Retina (tissue), 1 donor: ENCODE measurements at places on chromosomes 4 and X.

- DNase-seq = peak; percentile 54
Observed at GRCh38 chr4:147801820-147802219, 69.9 kb downstream of the ARHGAP10 start.

DNA sequence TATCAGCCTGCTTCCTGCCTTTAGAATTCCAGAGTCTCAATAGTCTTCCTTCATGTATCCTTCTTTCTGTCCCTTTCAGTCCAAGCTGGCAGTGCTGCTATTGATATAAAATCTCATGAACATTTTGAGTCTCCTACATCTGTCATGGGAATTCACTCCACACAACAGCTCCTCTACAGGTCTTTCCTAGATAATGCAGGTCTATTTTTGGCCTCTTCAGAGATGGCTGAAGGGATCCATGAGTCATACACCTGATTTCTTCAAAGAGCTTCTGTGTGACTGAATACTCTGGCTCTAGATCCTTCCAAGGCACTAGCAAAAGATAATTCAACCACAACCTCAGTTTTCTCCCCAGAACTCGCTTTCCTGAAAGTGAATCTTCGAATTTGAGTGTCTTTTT, 115.4 kb downstream of the STPG2 start:
- no peak for DNase-seq

- no peak for DNase-seq
Observed at GRCh38 chrX:51742586-51742985, 656 bp upstream of the GSPT2 start.

- DNase-seq = no peak
Observed at GRCh38 chrX:103382877-103383276, 6.5 kb downstream of the BEX3 start.

GRCh38 chr4:166169111-166169510, 296.1 kb downstream of the TLL1 start:
- DNase-seq = no peak

DNA sequence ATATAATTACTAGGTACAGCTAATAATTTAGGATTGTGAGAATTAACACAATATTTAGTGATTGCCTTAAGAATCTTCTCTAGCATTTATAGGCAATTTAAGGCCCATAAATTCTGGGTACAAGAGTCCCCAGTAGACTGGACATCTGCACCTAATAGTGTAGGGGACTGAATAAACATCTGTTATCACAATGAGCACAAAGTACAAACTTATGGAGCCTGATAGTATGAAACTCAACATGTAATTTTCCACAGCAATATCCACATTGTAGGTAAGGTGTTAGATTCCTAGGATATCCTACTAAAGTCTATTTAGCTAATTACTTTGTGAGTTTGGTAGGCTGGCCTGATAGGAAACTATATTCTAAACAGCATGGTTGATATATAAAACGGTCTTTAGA, 178.3 kb downstream of the FAM13A start:
- no peak for DNase-seq

- no peak for DNase-seq
Observed at GRCh38 chr4:185874516-185875230, 62.7 kb upstream of the SORBS2 start.

DNA sequence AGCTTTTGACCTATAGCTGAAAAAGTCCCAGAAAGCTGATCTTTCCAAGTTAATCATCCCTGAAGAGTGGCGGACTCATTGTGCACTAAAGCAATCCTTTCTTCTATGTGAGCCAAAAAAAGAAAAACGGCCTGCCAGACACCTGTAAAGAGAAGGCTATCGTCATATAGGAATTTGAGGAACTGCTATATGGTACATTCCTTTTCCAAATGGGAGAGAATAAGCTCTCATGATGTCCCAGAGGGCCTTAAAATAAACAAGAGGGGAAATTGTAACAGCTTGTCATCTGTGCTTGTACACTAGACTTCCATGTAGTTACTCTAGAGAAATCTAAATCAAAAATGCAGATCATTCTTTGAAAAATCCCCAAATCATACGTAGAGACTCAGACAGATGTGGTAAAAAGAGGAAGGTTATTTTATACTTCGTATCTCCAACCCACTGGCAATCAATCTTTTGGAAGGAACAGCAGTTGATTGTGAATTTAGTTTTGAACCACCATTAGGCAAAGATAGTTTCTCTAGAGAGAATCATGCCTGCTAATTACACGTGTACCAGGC, 26.1 kb downstream of the GPR174 start:
- no peak for DNase-seq

- DNase-seq = no peak
Observed at GRCh38 chr4:17531538-17532285, 16.7 kb downstream of the CLRN2 start.

- DNase-seq = no peak
Observed at GRCh38 chr4:25310066-25310802, 2.3 kb upstream of the ZCCHC4 start.

DNA sequence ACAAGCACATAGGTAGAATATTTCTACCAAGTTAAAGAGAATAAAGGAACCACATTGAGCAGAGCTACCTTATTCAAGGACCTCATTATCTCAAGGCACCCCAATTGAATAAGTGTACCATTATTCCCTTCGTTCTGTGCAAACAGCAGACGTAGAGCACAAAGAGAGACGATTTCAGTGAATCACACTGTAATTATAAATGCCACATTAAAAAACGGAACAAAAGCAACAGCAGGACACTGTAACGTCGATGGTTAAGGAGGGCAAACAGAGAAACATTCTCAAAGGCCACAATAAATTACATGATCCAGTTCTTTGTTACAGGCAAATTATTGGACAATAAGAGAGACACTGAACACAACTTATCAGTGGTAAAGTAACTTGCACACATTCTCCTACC, 644.1 kb upstream of the TENM3 start:
- DNase-seq = no peak

- no peak for DNase-seq
Observed at GRCh38 chr4:158818560-158819140, 49.8 kb downstream of the FNIP2 start.

DNA sequence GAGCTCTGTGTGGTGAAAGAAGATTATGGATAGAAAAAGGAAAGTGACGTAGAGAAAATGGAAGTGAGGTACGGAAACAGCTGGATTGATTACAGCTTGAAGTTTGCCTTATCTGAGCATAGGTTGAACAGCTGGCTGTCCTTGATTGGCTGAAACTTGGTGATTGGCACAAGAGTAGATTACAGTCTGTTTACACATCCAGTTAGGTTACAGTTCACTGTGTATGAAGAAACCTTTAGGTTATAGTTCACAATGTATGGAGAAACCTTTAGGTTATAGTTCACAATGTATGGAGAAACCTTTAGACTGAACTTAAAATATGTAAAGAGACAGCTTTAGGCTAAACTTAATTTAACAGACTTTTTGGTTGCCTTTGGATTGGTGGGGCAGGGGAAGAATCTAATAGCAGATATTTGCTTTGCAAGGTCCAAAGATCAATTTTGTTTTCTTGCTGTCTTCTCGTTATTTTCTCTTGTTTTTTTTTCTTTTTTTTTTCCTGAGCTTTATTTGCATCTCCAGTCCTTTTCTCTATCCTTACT, 15.6 kb upstream of the ART3 start:
- DNase-seq = no peak

GRCh38 chr4:153541456-153542096, 75.4 kb downstream of the TMEM131L start:
- DNase-seq = no peak

DNA sequence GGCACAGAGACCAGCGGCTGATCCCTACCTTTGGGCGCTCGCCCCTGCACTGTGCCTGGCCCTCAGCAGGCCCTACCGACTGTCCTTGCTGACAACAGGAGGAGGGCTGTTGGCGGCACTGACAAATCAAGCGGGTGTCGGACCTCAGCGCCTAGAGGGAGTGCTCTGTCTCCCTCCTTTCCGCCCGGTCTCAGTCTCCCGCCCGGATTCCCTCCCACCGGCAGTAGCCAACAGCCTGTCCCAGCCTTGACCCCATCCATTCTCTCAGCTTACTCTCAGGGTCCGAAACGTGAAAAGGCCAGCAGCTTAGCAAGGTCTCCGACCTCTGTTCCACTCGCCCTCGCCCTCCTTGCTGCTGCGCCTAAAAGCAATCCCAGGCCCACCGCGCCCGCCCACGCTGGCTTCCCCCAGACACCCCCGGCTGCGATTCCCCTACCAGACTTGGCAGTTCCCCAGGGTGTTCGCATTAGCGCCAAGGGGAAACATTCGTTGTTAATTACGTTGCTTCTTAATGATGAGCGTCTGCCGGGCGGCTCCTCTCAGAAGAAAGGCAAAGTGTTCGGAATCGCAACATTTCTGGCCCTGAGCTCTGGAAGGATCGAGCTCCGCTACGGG, 96.2 kb downstream of the SOWAHB start:
- peak; percentile 84 for DNase-seq

GRCh38 chr4:16056681-16057385, 27.0 kb downstream of the PROM1 start:
- peak; percentile 84 for DNase-seq

DNA sequence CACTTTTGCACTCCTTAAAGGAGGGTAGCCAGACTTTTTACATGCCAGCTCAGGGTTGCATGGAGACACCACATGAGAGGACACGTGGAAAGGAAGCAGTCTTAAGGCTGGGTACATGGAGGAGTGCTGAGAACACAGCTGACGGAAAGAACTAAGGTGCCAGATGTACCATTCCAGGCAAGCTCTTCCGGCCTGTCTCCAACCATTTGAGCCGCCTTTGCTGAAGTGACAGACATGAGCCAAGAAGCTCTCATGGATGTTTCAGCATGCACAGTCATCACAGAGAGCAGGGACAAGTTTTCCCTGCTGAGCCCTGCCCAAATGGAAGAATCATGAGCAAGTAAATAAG, 83.4 kb upstream of the BMP2K start:
- no peak for DNase-seq

- no peak for DNase-seq
Observed at GRCh38 chr4:168795346-168795745, 214.7 kb downstream of the CBR4 start.

DNA sequence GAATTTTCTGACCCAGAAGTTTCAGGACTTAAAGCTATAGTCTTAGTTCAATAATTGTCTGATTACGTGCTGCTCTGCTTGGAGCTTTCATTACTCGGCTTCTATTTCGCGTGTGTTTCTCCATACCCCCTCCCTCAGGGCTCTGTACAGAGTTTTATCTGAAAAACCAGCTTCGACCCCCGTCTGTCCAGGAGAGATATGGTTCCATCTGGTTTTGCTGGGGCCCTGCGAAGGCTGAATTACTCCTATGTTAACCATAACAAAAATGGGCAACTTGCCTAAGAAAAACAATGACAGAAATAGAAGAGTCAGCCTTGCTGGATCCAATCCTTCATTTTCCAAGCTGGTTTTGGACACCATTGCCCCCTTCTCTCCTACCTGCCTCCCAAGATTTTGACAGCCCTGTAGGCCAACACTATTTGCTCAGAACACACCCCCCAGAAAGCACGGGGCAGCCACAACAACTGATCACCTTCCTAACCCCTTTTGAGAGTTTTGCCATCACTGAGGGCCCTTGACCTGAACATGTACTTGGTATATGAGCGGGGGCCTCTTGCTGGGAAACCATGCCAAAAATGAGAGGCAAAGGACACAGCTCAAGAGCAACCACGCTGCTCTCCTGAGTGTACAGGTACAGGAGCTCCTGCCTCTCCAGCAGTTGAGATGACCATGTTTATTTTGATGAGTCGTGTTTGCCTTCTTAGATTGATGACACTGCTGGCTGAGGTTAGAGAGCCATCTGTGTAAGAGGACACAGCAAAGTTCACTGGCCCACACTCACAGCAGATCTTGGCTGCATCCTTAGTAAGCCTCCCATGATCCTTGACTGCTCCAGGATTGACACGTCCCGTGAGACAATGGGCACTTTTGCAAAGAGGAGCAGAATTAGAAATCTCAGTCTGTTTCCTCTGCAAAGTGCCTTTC, 36.2 kb upstream of the ATP6AP2 start:
- DNase-seq = peak; percentile 8

DNA sequence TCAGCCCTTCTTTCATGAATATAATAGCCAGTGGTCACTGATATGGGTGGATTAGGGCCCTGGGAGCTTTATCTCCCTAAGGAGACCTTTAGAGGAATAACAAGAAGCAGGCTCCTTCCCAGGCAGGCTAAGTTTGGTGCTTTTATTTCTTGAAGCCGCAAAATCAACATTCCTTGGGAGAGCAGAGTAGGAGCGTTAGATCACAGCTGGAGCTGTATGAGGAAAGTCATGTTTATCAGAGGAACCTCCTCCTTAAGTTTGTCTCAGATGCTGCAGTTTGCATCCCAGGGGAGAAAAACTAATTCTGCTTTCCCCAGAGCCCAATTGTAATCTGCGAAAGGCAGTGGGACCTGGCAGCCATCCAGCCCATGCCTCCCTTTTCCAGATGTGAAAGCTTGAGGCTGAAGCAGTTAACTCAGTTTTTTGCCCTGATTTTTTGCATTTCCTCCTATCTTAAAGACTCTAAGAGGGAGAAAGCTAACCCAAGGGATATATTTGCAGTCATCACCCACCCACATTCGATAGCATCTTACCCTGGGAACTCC, 186.0 kb upstream of the FRMPD4 start:
- DNase-seq = no peak

- no peak for DNase-seq
Observed at GRCh38 chr4:27094783-27095182, 234.1 kb downstream of the STIM2 start.

- DNase-seq = no peak
Observed at GRCh38 chr4:52235552-52236201, 184.6 kb downstream of the SPATA18 start.

- DNase-seq = no peak
Observed at GRCh38 chr4:6391852-6392188, 80.6 kb downstream of the PPP2R2C start.

DNA sequence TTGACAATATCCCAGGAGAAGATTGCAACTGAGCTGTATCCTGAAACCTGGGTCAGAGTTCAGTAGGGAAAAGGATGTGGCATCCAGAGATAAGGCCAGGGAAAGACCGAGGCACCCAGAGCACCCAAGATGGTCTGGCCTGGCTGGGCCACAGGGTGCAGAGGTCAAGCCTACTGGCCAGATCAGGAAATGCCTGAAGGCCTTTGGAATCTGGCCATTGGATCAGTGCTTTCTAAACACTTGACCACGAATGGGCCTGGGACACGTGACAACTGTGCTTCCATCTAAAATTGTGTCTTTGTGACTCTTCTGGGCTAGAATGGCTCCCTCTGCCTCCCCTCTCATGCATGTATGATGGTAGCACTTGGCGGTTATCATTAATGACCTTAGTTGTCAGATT, 316.9 kb downstream of the EVC2 start:
- no peak for DNase-seq

GRCh38 chr4:137200322-137200721, 332.0 kb downstream of the PCDH18 start:
- DNase-seq = peak; percentile 32

GRCh38 chr4:8533274-8533865, 46.8 kb upstream of the GPR78 start:
- no peak for DNase-seq

- no peak for DNase-seq
Observed at GRCh38 chrX:37943554-37944344, 62.6 kb upstream of the SYTL5 start.

GRCh38 chrX:118211891-118212816, 95.5 kb upstream of the KLHL13 start:
- no peak for DNase-seq
